ENCODE measurements at places on chromosomes 5 and 9.

GRCh38 chr9:99760421-99760820, 61.3 kb upstream of the NR4A3 start:
- no peak for DNase-seq

- no peak for DNase-seq
Observed at GRCh38 chr5:88602584-88602983, 280.4 kb downstream of the MEF2C start.

DNA sequence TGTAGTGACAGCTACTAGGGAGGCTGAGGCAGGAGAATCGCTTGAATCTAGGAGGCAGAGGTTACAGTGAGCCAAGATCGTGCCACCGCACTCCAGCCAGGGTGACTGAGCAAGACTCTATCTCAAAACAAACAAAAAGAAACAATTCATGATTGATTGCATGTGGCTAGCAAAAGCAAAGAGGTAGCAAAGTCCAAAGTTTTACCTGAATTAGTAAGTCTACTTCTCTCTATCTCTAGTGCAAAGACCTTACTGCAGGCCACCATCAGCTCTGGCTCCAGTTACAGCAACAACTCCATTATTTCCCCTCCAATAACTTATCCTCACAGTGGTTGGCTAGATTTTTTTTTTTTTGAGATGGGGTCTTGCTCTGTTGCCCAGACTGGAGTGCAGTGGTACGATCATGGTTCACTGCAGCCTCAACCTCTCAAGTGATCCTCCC, 6.2 kb upstream of the SAR1B start:
- no peak for DNase-seq

DNA sequence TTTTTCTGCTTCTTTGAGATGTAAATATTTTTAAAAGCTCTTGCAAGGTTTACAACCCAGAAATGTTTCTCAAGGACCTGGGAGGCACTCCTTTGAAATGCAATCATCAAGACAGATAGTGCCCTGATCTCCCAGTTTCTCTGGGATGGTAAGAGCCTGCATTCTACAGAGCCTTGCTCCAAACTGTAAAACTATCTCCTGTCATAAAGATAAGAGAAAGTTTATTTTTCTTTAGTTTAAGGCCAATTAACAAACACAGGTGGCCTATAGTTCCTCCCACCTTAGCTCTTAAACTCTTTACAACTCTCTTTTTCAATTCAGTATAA, 1231.1 kb upstream of the NUDT12 start:
- no peak for DNase-seq

- DNase-seq: no peak
Observed at GRCh38 chr9:134128727-134129679, 6.9 kb upstream of the WDR5 start.

DNA sequence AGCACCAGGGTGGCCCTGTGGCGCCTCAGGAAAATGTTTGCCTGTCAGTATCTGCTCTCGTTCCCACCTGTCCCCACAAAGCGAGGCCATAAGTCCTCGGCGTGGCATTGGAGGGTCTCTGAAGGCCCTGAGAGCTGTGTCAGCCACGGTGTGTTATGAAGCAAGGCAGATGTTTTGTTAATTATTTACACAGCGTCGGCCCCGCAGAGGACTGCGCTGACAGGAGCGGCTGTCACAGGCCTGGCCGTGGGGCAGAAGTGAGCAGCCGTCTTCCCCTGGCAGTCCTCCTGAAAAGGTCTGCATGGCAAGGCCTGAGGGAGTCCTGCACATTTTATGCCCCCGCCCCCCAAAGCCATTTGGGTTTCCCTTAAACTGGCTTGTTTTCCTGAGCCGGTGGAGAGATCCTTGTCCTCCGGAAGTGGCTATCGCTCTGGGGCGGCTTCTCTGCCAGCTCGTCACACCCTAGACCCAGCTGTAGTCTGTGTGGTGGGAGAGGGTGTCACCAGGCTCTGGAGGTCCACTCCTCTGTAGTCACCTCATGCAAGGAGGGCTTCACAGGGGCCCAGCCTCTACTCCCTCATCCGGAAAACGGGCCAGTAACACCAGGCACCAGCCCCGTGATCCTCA, 6.2 kb downstream of the NEK6 start:
- DNase-seq: no peak

DNA sequence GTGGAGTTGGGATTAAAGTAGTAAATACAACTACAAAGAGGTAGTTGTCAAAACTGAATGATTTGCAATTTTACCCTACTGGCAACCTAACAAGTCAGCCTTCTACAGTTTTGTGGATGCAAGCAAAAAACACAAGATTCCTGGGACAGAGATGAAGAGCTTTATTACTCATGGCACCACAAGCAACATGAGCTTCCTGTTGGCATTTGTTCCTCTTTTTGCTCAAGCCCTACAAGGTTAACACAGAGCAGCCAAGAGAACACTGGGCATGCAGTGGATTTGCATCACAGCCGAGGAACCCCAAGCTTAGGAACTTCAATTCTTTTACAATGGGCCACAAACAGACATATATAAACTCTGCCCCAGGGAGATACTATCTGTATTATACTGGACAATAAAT, 28.8 kb upstream of the DMAC1 start:
- DNase-seq: no peak

DNA sequence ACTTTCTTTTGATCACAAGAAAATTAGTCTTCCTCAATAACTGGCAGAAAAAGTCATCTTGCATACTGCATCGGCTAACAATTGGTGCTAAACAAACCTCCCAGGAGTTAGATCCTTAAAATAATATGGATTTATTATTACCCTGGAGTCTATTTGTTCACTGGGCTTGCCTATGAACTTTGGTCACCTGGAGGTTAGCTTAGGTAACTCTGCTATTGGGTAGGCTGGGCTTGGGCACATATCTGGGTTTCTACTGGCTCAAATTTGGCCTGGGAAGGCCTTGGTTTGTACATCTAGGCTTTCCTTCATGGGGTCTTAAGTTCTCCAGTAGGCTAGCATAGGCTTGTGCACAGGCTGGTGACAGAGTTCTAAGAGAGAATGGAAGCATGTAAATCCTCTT, 279.9 kb downstream of the RASEF start:
- no peak for DNase-seq

- DNase-seq: no peak
Observed at GRCh38 chr9:68603371-68603770, 62.7 kb upstream of the TMEM252 start.

DNA sequence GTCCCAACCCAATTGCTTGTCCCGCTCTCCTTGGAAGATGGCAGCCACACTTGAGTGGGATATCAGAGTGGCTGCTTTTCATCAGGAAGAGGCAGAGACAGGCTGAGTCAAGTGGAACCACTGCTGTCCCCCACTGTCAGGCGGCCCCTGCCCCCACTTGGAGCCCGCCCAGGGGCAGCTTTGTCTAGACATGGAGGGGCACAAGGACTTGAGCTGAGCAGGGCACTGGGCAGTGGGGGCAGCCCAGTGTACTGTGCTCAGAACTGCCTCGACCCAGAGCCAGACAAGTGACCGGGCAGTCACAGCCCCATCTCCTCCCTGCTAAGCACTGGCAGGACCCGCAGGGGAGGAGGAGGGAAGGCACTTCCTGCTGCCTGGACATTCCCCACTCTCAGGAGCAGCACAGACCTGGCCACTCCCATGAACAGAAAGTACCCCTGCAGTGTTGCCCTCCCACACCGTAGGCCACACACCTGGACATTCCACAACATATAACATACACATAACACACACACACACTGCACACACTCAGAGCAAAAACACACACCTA, 91.0 kb downstream of the MRPL36 start:
- DNase-seq: no peak

DNA sequence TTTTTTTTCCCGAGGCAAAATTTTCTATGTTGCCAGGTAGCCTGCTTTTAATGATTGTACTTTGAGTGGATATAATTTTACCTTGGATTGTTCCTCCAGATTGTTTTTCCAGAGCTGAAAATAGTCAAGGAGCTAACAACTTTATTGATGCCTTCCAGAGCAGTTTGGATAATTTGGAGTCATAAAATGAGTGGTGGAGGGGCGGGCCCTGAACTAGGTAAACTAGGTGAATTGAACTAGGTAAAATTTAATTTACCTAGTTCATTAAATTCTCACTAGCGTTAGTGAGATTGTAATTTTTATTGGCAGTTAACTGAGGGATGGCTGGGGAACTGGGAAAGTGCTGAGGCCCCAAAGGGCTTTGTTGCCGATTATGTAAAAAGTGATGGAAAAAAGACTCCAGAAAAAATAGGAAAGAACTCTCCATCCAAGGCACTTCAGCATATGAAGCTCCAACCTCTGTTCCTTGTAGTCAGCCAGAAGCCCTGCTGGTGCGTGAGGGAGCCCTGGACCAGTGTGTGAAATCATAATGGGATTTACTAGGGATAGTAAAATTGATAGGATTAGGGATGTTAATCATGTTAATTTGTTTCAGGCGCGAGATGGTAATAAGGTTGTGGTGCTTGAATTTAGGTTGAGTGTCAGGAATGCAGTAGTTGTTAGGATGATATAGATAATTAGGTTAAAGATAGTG, 1.7 kb downstream of the DNAJC25 start:
- DNase-seq: no peak

DNA sequence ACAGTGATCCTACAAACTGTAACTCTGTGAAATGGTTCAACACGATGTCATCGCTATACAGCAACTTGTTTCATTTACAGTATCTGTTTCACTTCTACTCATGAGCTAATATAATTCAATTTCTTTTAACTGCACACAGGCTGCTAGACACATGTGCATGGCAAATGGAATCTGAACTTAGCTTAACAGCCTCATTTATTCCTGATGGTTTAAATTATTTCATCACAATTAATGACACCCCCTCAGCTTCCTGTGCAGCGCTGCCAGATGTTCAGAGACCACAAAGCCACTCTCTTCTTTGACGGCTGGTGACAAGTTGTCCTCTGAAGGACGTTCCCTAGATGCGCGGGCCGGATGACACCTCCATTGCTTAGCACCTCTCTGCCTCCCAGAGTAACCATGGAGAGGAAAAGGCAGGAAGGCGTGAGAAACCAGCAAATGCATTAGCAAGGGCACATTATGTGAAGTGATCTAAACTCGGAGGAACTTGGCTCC, 191.1 kb downstream of the BNC2 start:
- DNase-seq: no peak

DNA sequence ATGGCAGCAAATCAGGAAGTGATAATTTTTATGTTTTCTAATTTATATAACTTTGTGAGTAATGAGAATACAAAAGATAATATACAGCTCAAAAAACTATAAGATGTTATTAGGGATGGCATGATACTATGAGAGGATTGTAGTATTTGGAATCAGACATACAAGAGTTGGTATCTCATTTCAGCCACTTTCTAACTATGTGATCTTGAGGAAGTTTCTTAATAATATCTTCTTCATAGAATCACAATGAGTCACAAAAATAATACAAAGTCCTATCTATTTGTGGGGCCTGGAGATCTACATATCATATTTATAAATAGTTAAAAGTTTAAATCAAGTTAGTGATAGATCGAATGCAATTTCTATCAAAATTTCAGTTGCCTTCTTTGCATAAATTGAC, 23.7 kb upstream of the TMED7 start:
- no peak for DNase-seq

DNA sequence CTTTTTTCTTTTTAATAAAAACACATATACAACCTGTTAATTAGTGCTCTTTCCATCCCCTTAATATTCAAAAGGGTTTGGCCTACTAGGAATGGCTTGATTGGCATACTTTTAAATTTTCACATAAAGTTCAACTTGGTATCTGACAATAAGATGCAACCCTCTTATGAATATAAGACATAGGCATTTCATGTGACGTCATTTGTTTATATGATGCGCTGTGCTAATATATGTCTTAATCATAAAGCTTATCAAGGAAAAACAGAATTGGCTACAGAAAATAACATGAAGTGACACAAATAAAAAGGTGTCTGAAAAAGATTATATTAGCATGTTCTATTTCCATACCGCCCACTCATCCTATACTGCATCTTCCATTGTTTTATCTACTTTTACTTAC, 1642.4 kb downstream of the EFNA5 start:
- no peak for DNase-seq

DNA sequence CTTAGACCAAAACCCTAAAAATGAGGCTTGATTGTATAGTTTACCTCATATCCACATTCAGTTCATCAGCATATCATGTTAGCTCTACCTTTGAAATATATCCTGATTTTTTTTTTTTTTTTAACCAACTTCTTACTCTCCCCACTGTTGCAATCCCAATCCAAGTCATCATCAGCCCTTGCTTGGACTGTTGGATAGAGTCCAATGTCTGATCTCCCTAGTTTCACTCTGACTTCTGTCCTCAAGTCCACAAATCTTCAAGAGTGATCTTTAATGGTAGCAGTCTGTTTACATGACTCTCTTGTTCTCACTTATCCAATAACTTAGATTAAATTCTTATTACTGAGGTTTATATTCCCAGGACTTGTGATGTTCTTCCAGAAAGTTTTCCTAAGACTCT, 30.8 kb downstream of the NAA35 start:
- DNase-seq: no peak

GRCh38 chr9:98372077-98372836, 116.8 kb upstream of the TBC1D2 start:
- no peak for DNase-seq

DNA sequence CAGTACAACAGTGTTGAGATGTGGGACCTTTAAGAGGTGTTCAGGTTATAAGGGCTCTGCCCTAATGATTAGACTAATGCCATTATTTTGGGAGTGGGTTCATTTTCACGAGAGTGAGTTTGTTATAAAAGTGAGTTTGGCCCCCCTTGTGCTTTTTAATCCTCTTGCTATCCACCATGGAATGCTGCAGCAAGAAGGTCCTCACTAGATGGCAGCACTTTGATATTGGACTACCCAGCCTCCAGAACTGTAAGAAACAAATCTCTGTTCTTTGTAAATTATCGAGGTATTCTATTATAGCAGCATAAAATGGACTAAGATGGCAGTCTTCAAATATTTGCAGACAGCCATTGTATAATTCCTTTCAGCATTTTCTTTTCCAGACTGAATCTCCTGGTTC, 212.4 kb downstream of the LRRC70 start:
- no peak for DNase-seq

- DNase-seq: no peak
Observed at GRCh38 chr9:5292141-5292540, 12.4 kb downstream of the RLN2 start.

GRCh38 chr9:113486327-113486726, 22.8 kb downstream of the RGS3 start:
- DNase-seq: no peak

GRCh38 chr5:170480260-170480659, 23.6 kb upstream of the KCNIP1 start:
- no peak for DNase-seq

DNA sequence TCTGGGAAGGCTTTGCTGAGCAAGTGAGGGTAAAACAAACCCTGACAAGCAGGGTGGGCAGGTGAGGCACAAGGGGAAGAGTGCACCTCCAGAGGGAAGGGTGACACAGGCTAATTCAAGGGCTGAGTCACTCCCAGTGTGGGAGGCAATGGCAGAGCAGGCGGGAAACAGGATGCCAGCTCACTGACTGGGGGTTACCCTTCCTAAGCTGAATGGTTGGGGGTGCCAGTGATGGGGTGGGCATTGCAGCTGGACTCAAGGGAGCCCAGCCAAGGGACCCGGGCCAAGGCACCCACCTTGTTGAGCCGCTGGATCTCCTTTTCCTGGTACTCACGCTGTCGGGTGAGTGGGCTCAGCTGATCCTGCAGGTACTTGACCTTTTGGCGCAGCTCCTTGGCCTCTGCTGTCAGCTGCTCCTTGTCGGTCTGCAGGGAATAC, 18.4 kb downstream of the GPX3 start:
- no peak for DNase-seq

GRCh38 chr9:69174616-69175463, 763 bp downstream of the TJP2 start:
- DNase-seq: no peak
